ENCODE measurements at places on chromosomes 2 and 18.
A peak's percentile ranks its signal among the peaks of the same experiment; 100 is the strongest.

GRCh38 chr2:241271706-241272302 lies 43.7 kb downstream of the HDLBP start:
- DNase-seq = peak; percentile 82

DNA sequence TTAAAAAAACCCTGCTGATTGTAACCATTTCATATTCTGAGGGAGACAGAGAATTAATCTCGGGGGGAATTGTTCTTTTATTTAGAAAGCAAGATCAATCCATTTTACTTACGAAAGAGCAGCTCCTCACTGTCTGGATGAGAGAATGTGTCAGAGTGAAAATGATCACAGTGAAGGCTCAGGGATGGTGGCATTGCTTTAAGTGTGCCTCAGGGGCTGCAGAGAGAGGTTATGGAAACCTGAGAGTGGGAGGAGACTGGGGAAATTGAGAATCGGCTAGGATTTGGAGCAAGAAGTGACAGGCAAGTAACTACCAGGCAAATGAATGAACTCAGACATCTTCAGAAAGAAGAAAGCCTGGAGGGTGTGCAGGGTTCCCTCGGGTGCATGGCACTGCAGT lies 34.2 kb downstream of the MRPL35 start:
- no peak for DNase-seq

- DNase-seq = peak; percentile 10
Observed at GRCh38 chr2:229719926-229720647, 5.7 kb upstream of the DNER start.

DNA sequence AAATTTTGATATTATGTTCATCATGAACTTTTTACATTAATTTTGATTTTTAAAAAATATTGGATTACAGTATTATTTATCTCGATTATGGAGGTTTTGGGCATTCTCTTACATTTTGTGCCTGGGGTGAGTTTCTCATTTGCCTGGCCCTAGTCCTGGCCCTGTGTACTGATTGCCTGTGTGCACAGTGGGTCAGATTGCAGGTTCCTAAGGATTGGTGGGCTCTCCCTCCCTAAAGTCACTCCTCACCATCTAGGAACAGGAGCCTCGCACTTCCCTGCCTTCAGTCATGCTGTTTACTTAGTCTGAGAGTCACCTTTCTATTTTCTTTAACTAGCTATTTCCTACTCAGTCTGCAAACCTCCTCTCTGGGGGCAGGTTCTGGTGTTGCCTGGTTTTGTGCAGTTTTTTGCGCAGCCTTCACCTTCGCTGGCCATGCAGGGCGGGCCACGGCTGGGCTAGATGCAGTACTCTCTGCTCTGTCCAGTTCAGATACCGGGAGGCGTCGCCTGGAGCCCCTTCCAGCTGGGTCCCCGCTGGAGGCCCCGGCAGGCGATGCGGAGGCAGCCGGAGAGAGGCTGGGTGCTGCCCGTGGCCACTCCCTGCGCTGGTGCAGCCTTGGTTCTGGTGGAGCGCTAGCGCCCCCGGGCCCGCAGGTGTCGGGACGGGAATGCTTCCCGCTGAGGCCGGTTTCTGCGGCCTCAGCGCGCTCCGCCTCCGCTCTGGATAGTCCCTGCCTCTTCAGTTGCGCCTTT lies 23.3 kb upstream of the MC5R start:
- DNase-seq = peak; percentile 55

DNA sequence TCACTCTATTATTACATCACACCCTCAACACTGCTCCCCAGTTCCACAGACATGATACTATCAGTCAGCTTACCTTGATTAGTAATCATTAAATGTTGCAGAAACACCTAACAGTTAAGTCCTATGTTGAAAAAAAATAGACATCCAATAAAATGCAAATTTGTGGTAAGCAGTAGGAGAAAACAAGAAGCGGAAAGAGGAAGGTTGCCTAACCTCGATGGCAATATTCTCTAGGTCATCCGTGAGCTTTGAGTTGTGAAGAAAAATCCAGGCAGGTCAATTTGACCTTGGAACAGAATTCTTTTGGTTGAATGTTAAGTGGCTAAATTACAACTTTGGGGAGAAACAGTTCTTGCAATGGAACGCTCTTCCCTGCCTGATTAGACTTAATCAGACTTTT lies 264.4 kb downstream of the AFF3 start:
- DNase-seq = no peak

All from EL (cell line).